ENCODE measurements at places on chromosomes 12 and 14. TPM values are rescaled to one million over a fixed set of nuclear protein-coding genes. Genes with fewer than 3 reads are reported as not detected.

- DNase-seq = peak; percentile 69
These were observed 381.5 kb upstream of the STXBP6 start for GRCh38 chr14:25431211-25432076.

- DNase-seq = no peak
These were observed 7.5 kb upstream of the NID2 start for GRCh38 chr14:52076334-52076733.

- no peak for DNase-seq
These were observed 31.7 kb downstream of the FOXN4 start for GRCh38 chr12:109277255-109277898.

DNA sequence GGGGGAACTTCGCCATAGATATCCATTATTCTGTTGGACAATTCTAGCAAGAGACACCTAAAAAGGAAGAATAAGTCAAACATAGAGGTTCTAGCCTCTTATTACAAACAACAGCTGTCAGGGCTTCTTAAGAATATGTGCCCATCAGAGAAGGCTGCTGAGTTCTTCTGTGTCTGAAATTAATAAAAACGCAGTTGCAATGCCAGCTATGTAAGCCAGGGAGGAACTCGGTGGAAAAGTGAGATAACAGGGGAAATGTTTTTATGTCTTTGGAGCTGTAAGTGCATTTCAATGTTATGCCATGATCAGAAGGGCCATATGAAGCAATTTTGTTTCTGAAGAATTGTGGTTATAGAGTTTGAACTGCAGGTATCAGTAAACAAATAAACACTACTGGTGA lies 95.0 kb downstream of the SYT1 start:
- no peak for DNase-seq

DNA sequence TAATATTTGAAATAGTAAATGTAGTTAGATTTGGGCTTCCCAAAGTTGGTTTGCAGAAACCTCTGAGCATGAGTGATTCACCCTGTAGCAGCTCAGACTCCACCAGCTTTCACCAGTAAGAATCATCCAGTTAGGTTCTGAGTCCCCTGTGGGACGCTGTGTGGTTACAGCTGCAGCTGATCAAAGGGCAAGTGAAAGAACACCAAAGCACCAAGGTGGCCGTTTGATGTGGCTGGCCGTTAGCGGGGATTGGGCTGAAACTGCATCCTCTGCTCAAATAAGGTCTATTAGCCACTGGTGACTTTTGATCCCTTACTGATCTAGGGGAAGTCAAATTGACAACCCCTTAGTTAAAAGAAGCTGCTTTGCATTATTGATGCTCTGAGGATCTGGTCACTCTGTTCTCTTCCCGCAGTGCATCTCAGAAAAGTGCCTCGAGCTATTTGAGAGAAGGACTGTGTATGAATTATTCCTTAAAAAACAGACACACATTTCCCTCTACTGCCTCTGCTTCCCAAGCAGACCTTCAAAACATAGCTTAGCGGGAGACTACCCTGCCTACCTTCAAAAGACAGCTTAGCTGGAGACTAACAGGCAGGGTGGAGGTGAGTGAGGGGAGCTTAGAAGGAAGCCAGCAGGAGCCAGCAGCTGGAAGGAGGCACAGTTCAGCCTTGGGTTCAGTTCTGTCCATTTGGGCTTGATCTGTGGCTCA lies 3.7 kb downstream of the ABHD12B start:
- DNase-seq = no peak

DNA sequence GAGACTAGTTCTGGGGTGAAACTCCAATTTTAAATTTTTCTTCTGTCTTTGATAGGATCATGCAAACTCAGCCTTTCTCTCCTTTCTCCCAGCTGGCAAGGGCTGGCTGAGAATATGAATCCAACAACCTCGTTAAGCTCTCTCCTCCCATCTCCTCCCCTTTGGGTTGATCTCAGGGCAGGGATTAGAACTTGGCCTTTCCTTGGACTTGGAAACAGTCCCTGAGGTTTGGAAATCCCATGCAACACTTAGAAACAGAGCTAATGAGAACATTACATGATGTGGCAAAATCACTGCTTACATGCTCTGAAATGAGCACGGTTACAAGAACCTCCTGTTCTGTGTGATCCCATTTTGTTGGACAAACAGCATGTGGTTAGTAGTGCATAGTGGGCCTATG lies 31.6 kb downstream of the ACACB start:
- DNase-seq = no peak

- DNase-seq = no peak
These were observed 80.2 kb downstream of the KCNA5 start for GRCh38 chr12:5123921-5124320.

GRCh38 chr12:52004042-52004648 lies 2.6 kb upstream of the TAMALIN start:
- DNase-seq = peak; percentile 74

DNA sequence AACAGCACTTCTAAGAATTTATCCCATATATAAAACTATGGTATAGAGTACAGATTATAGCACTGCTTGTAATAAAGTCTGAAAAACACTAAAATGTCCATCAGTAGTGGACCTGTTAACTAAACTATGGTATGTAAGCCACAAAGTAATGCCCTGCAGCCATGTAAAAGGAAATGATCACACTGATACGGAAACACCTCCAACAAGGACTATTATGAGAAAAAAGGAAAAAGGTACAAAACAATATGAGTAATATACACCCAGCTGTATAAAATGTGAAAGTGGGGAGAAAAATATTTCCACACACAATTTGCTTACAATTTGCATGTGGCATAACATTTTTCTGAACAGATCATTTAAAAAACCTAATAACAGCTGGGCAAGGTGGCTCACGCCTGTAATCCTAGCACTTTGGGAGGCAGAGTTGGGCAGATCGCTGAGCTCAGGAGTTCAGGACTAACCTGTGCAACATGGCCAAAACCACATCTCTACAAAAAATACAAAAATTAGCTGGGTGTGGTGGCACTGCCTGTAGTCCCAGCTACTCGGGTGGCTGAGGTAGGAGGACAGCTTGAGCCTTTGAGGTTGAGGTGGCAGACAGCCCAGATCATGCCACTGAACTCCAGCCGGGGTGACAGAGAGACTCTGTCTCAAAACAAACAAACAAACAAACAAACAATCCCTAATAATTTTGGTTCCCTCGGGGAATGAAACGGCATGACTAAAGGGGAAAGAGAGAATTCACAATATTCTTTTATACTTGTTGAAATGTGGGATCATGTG lies 250.5 kb downstream of the MED13L start:
- no peak for DNase-seq

- DNase-seq = no peak
These were observed 659.0 kb upstream of the TBX3 start for GRCh38 chr12:115343008-115343407.

GRCh38 chr12:63963868-63964267 lies 119.4 kb downstream of the SRGAP1 start:
- DNase-seq = no peak

GRCh38 chr14:50233951-50234250 lies 2.5 kb upstream of the SOS2 start:
- no peak for DNase-seq

DNA sequence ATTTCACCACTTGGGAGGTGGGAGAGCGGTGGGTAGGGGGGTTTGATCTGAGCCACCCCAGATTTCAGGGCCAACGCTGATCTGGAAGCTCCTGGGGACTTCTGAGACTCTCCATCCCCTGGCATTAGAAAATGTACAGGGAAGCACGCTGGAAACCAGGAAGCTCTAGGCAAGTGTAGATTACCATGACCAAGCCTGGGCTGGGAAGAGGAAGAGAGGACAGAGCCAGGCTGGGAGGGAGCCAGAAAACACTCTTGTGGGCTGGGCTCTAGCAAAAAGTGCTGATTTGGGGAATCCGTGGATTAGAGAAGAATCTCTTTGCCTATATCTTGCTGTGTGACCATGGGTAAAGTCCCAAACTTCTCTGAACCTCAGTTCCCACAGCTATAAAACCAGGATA lies 236.7 kb downstream of the BCL11B start:
- DNase-seq = no peak

- DNase-seq = no peak
These were observed 129.9 kb downstream of the CPNE8 start for GRCh38 chr12:38775457-38775856.

DNA sequence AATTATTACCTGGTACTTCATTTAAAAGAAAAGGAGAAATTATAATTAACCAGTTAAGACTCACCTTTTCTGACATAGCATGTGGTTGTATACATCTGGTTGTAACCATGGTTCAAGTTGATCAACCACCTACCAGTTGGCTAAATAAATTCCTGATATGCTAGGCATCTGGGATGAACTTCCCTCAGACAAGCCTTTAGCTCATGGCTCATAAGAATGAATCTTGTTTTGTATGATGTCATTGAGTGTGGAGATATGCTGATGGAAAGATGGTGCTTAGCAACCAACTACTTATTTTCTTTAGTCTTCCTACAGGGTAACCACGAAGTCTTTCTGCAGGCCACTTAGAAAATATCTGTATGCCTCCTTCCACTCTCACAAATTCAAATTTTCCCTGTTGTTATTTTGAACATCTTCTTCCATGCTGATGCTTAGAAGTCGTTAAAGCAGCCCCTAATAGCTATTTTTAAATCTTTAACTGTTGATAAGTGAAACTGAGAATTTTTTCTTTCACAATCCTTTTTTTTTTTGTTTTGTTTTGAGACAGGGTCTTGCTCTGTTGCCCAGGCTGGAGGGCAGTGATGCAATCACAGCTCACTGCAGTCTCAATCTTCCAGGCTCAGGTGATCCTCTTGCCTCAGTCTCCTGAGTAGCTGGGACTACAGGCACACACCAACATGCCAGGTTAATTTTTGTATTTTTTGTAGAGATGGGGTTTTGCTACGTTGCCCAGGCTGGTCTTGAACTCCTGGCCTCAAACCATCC lies 51.9 kb upstream of the PTHLH start:
- DNase-seq = no peak

AHNAK2 gene
- total RNA-seq = 3.4 TPM

FGD6 gene
- 24.2 TPM for total RNA-seq

PCBP2 gene
- 984 TPM for total RNA-seq

LIN7A gene
- 8.6 TPM for total RNA-seq
